ENCODE measurements at places on chromosomes 4 and X.
A peak's percentile ranks its signal among the peaks of the same experiment; 100 is the strongest.

DNA sequence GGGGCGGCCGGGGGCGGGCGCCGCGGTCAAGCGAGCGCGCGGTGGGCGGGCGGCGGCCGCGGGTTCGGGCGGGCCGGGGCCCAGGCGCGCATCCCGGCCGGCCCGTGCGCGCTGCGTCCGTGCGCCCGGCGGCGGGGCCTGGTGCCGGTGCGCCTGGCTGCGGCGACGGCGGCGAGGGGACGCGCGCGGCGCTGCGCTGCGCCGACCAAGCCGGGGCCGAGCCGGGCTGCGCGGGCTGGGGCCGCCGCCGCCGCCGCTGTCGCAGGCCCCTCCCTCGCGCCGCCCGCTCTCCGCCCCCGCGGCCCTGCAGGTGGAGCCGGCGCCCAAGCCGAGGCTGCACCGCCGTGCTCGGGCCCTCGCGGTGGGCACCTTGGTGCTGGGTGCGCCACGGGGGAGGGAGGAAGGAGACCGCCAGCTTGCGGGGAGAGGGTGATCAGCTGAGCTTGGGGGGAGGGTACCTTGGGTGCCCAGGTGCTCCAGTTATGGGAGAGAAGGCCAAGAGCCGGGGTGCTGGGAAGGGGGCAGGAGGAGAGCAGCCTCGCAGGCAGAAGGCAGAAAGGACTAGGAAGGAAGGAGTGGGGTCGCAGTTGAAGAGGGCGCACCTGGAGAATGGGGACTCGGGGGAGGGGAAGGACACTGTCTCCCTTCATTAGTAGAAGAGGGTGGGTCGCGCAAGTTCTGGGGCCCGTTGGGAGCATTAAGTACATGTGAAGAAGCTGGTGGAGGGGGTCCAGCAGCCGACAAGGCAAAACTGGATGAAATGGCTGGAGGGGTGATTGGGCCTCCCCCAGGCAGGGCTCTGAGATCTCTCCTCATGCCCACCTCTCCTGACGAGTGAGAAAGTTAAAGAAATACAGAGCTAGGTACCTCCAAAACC, at the start of gene PPP2R2C:
Gene PPP2R2C (minus strand): TSS at position 228 of the 877 bp plus-strand sequence. CDS start 385 bp downstream, outside the sequence.
- DNase-seq, result no peak

GRCh38 chrX:24426340-24426913, 38.7 kb upstream of the PDK3 start:
- peak; percentile 44 for DNase-seq

- DNase-seq, result no peak
These were observed 14.6 kb downstream of the GRXCR1 start for GRCh38 chr4:42906891-42907759.

GRCh38 chrX:150411656-150412055, 48.5 kb downstream of the MAMLD1 start:
- DNase-seq, result no peak

DNA sequence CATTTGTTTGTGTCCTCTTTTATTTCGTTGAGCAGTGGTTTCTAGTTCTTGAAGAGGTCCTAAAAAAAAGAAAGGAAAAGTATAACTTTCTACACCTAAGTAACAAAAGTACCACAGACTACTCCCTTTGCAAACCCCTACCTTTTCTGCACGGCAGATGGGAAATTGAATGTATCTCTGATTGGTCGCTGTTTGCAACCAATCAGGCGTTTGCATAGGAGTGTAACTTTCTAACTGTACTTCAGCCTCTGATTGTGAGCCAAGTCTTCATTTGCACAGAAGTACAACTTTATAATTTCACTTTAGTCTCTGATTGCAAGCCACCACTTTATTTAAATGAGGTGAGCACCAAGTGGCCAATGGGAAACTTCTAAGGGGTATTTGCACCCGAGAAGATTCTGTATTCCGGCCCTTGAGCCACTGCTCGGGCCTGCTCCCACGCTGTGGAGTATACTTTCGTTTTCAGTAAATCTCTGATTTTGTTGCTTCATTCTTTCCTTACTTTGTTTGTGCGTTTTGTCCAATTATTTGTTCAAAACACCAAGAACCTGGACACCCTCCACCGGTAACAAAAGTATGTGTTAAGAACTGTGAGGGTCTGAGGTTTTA, 40.3 kb upstream of the FHL1 start:
- DNase-seq, result no peak

GRCh38 chr4:48450740-48451139, 32.4 kb upstream of the SLC10A4 start:
- DNase-seq, result no peak

GRCh38 chrX:107747596-107748161, 27.9 kb downstream of the TSC22D3 start:
- no peak for DNase-seq

DNA sequence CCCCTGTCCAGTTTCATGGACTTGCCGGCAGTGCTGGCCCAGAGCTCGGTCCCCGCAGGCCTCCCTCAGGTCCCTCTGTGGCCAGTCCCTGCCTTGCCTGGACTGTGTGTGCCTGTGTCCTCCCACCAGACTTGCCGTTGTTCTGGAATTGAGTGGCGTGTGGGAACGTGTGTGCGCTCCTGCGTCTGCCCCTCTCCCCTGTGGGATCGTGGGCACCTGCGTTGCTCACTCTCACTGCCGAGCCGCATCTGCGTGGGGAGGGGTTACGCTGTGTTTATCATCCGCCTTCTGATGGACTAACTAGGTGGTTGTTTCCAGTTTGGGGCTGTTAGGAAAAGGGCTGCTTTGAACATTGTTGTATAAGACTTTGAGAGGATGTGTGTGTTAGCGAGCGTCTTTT, 21.2 kb downstream of the PCGF3 start:
- DNase-seq, result no peak

DNA sequence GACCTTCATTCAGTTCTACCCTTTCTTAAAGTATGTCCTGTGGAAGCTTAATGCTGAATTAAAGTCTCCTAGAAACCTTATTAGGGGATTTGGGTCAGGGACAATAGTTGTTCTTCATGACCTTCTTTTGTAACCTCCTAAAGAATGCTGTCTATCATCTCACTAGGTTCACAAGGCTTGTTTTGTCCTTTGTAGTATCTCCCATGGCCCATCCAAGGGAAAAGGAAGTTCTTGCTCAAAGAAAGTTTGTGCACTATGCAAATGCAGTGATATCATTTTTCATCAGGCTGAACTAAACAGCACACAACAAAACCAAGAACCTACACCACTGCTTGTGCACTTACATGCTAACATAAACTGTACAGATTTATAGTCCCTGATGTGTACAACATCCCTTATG, 46.6 kb upstream of the PGM2 start:
- peak; percentile 58 for DNase-seq

DNA sequence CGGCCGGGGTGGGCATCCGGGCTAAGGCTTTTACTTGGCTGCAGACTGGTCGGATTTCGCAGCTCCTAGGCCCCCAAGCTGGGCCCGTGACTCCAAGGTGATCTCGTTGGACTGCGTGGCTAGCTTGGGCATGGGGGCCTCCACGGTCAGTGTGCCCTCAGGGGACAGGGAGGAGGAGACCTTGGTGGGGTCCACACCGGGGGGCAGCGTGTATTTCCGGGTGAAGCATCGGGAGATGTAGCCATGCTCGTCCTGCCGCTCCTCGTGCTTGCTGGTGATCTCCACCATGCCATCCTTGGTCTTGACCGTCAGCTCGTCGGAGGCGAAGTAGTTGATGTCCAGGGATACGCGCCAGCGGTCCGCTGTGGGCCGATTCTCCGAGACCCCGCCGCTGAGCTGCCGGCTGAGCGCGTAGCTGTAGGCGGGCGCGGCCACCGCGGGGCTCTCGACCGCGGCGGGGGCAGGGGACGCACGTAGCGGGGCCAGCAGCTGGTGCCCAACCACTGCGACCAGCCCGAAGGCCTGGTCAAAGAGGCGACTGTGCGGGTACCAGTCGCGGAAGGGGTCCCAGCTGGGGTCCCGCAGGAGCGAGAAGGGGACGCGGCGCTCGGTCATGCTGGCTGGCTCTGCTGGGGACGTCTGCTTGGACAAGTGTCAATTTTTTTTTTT, 881 bp upstream of the CACNA1F start:
- no peak for DNase-seq

- DNase-seq, result peak; percentile 16
These were observed 56.0 kb downstream of the UGT8 start for GRCh38 chr4:114654592-114654991.

GRCh38 chr4:114601304-114602052, 2.9 kb downstream of the UGT8 start:
- DNase-seq, result peak; percentile 87
